ENCODE measurements at places on chromosomes 2 and 18. TPM values are rescaled to one million over a fixed set of nuclear protein-coding genes. Genes with fewer than 3 reads are reported as not detected.

Gene RASGRP3
- 0.45 TPM for total RNA-seq

Gene HOXD8
- total RNA-seq = 5.3 TPM

Gene IL18R1
- 4.7 TPM for total RNA-seq

Gene DYSF
- 1.0 TPM for total RNA-seq

Gene SLC39A10
- 11.6 TPM for total RNA-seq

Gene GALNT13
- total RNA-seq = 3.8 TPM

Gene LBH
- total RNA-seq = 1.8 TPM

Gene PCARE
- not detected for total RNA-seq

Gene RESP18
- total RNA-seq = not detected

Gene NFATC1
- total RNA-seq = 2.7 TPM

Gene UXS1
- total RNA-seq = 25.8 TPM

Gene NPHP1
- 5.7 TPM for total RNA-seq

Gene ARHGAP15
- total RNA-seq = not detected

All from A375 (cell line).